HFFc6 (cell line): ENCODE measurements at places on chromosomes 1 and 21. TPM values are rescaled to one million over a fixed set of nuclear protein-coding genes. Genes with fewer than 3 reads are reported as not detected.

The KIAA1614 gene
- 2.9 to 3.9 TPM (median 3.2 TPM) in 3 replicates for total RNA-seq

GRCh38 chr1:66628926-66629325, 95.0 kb downstream of the SGIP1 start:
- no peak overlapping the region; the same call in 1 of the 2 replicates for H3K27ac ChIP-seq
- DNase-seq: no peak
- peaks cover 38% of the 10 kb centered on the region for H3K36me3 ChIP-seq

- DNase-seq: no peak
- no peak overlapping the region for H3K27ac ChIP-seq
- H3K27me3 ChIP-seq: no peaks in the 10 kb centered on the region; the same call in 1 of the 2 replicates
- no peaks in the 10 kb centered on the region for H3K36me3 ChIP-seq
- H3K4me1 ChIP-seq: no peaks in the 10 kb centered on the region
Measured at GRCh38 chr1:242208021-242208420, 209.1 kb upstream of the MAP1LC3C start.

- H3K4me3 ChIP-seq: no peak overlapping the region
- DNase-seq: peak; percentile 51
- H3K27me3 ChIP-seq: peaks cover 23% of the 10 kb centered on the region
- H3K36me3 ChIP-seq: no peaks in the 10 kb centered on the region
Measured at GRCh38 chr1:30707412-30708360, 15.7 kb downstream of the MATN1 start.

The ASH1L gene
- 25.0 to 28.7 TPM (median 28.3 TPM) in 3 replicates for total RNA-seq

The NEGR1 gene
- total RNA-seq: 58.9 and 65.4 TPM in 2 replicates

The FAM43B gene
- total RNA-seq: not detected in 2 replicates

- H3K27ac ChIP-seq: no peak overlapping the region
- H3K4me3 ChIP-seq: no peak overlapping the region
- H3K4me1 ChIP-seq: no peaks in the 10 kb centered on the region
- peaks cover 3% of the 10 kb centered on the region for H3K27me3 ChIP-seq
- H3K36me3 ChIP-seq: 0 out of 2 replicates have a peak, but pooled peaks cover 6% of the 10 kb centered on the region
Measured at GRCh38 chr1:3030663-3031381, 9.6 kb downstream of the ACTRT2 start.

DNA sequence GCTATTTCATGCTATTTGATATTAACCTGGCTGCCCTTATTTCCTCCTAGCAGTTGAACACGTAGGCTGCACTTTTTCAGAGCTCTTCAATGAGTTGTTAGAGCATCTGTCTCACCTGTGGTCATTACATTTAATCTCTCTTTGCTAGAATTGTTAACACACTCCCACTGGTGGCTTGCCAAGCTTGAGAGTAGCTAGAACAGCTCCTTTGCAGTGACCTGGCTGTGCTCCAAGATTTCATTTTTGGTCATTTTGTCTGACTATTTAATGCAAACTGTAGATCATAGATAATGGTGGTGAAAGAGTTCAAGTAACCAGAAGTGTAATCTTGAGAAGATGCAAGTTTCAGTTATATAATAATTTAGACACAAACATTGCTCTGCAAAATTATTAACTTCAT, 105.6 kb downstream of the LRRC7 start:
- no peaks in the 10 kb centered on the region for H3K36me3 ChIP-seq
- no peaks in the 10 kb centered on the region for H3K27me3 ChIP-seq
- DNase-seq: no peak
- no peak overlapping the region for H3K27ac ChIP-seq
- no peaks in the 10 kb centered on the region for H3K4me1 ChIP-seq
- H3K4me3 ChIP-seq: no peak overlapping the region

- H3K4me1 ChIP-seq: peaks cover 36% of the 10 kb centered on the region
- no peaks in the 10 kb centered on the region; the same call in 1 of the 2 replicates for H3K27me3 ChIP-seq
- peaks cover 4% of the 10 kb centered on the region; the same call in 1 of the 2 replicates for H3K36me3 ChIP-seq
- DNase-seq: no peak
- no peak overlapping the region for H3K27ac ChIP-seq
Measured at GRCh38 chr1:7257225-7257624, 472.0 kb downstream of the CAMTA1 start.

DNA sequence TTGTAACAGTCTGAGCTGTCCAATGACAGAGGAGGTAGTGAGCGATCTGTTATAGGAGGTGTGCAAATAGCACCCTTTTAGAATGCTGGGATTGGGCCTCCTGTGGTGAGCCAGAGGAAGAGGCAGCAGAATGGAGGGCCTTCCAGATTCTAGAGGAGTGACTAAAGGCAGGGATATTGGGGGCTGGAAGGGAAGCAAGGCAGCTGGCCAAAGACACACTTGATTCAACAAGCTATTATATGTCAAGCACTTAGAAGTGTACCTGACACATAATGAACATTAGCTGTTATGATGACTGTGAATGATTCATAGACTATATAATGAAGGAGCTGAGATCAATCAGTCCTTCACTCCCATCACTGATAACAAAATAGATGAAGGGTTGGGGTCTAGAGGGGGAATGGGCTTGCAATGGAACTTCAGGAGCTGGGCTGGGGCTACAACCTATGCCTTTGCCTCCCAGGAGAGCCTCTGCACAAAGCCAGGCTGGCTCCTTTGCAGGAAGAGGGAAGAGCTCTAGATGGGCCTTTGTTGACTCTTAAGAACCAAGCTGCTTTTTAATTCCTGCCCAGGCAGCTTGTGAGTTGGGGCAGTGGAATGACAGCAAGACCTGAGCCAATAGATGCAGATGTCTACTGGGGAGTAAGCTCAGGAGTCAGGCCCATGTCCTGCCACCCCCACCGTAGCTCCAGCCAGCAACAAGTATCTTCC, 2.3 kb upstream of the MKNK1 start:
- peaks cover 45% of the 10 kb centered on the region for H3K4me1 ChIP-seq
- peak overlapping the region; percentile 17; the same call in 1 of the 2 replicates for H3K4me3 ChIP-seq
- no peaks in the 10 kb centered on the region; the same call in 1 of the 2 replicates for H3K27me3 ChIP-seq
- peak overlapping the region; percentile 39 for H3K27ac ChIP-seq
- no peak for DNase-seq

The OVAAL gene
- total RNA-seq: not detected in 3 replicates

GRCh38 chr21:37587203-37587602, 220.6 kb downstream of the DYRK1A start:
- no peaks in the 10 kb centered on the region for H3K36me3 ChIP-seq
- no peak overlapping the region for H3K27ac ChIP-seq
- H3K4me3 ChIP-seq: no peak overlapping the region
- DNase-seq: no peak
- H3K27me3 ChIP-seq: peaks cover 8% of the 10 kb centered on the region; the same call in 1 of the 2 replicates
- H3K4me1 ChIP-seq: peaks cover 6% of the 10 kb centered on the region

The DSCAM gene
- 1.1 to 1.3 TPM (median 1.2 TPM) in 3 replicates for total RNA-seq

DNA sequence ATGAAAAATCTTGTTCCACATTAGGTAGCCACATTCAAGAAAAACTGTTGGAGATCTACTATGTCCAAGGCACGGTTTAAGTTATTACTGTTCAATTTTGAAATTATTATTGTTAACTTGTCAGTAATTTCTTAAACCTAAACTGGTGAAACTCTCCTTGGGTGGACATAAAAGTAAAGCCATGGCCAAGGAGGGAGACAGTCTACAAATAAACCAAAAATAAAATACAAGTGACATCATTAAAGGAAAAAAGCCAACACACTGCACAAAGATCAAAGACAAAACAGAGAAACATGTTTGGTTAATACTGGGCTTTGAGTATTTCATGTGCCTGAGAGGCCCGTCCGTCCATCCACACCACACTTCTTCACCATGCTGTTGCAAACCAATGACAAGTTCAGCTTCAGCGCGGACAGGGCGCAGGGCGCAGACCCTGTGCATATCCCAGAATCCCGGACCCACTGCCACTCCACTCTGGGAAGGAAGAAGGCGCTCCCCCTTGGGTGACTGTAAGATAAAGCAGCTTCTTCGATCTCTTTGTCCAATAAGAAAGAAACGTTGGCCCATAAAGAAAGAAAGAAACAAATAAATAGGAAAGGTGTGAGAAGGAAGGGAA, 918 bp upstream of the RASAL2 start:
- H3K27ac ChIP-seq: peak overlapping the region; percentile 83
- H3K4me1 ChIP-seq: peaks cover 49% of the 10 kb centered on the region
- H3K36me3 ChIP-seq: peaks cover 29% of the 10 kb centered on the region
- peak overlapping the region; percentile 91 for H3K4me3 ChIP-seq

The C1orf87 gene
- not detected in 3 replicates for total RNA-seq

GRCh38 chr1:45348020-45348419, 7.8 kb upstream of the MUTYH start:
- peak overlapping the region; percentile 75 for H3K27ac ChIP-seq
- DNase-seq: peak; percentile 33

DNA sequence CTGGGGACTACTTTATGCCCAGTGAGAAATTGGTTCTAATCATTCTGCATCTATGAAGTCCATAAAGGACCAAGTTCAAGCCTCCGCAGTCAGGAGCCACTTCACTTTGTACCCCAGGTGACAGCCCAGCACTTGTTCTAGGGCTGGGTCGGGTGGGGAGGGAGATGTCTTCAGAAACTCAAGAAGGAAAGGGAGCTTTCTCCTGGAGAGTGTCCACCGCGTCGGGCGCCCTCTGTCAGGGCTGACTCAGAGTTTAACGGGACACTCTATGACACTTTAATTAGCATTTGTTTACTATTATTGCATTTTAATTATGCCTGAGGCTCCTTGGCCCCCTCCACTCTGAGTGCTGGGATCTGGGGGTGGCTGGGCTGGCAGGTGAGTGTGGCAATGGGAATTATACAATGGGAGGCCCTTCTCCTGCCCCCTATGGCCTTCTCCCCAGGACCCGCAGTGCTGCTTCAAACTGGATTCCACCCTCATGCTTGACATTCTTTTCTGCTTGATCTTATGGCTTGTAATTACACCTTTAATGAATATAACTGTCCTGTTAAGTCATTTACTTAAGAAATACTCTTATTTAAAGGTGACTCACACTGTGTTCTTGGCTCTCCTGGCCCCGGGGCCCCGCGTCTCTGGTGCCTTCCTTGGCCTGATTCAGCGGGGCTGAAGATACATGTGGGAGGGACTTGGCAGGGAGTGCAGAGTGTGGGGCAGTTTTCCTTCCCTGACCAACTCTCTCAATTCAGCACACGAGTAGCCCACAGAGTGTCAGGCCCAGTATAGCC, 136.6 kb downstream of the PLXNA2 start:
- peaks cover 2% of the 10 kb centered on the region for H3K27me3 ChIP-seq
- DNase-seq: peak; percentile 90
- H3K27ac ChIP-seq: peak overlapping the region; percentile 83
- H3K36me3 ChIP-seq: peaks cover 18% of the 10 kb centered on the region
- H3K4me3 ChIP-seq: peak overlapping the region; percentile 70

The SH2D1B gene
- not detected in 3 replicates for total RNA-seq

GRCh38 chr1:44559330-44559729, 115.0 kb downstream of the TMEM53 start:
- H3K4me1 ChIP-seq: peaks cover 13% of the 10 kb centered on the region
- H3K4me3 ChIP-seq: no peak overlapping the region
- DNase-seq: no peak
- H3K27me3 ChIP-seq: peaks cover 63% of the 10 kb centered on the region
- no peaks in the 10 kb centered on the region for H3K36me3 ChIP-seq

DNA sequence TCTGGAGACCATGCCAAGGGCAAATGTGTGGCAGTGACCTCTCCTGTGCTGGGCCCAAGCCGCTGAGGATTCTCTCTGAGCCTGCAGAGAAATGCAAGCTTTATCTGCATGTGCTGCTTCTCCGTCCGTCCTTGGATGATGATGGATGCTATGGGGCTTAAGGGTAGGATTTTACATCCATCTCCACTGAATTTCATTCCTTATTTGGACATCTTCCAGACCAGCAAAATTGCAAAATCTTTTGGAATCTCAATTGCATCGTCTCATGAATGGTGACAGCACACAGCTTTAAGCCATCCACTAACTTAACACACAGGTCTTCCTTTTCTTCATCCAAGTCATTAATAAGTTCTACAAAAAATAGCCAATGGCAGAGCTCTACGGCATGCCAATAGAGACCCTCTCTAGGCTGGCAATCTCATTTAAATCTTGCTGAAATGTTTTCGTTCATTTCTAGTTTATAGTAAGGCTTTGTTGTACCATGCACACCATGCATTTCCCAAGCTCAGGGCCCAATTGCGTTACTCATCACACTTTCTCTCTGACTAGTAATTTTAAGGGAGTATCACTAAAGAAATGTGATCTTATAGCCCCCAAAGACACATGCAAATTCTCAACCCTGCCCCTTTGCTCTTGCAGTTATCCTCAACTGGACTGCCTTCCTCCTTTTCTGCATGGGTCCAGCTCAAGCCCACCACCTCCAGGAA, 11.1 kb downstream of the BATF3 start:
- H3K27me3 ChIP-seq: peaks cover 8% of the 10 kb centered on the region
- no peak overlapping the region for H3K27ac ChIP-seq
- H3K4me3 ChIP-seq: no peak overlapping the region
- DNase-seq: no peak

The OR10J5 gene
- not detected in 3 replicates for total RNA-seq

The FALEC gene
- total RNA-seq: 0.46 TPM in 1 of 3 replicates, not detected in the others

GRCh38 chr1:244395965-244396364, 55.7 kb downstream of the ADSS2 start:
- no peak overlapping the region for H3K27ac ChIP-seq
- H3K36me3 ChIP-seq: peaks cover 9% of the 10 kb centered on the region
- no peak overlapping the region for H3K4me3 ChIP-seq
- no peak for DNase-seq
- peaks cover 14% of the 10 kb centered on the region for H3K4me1 ChIP-seq

GRCh38 chr21:16865632-16866031, 647.2 kb upstream of the CXADR start:
- no peak overlapping the region for H3K27ac ChIP-seq
- H3K27me3 ChIP-seq: no peaks in the 10 kb centered on the region; the same call in 1 of the 2 replicates
- no peaks in the 10 kb centered on the region for H3K4me1 ChIP-seq
- H3K36me3 ChIP-seq: no peaks in the 10 kb centered on the region
- DNase-seq: no peak

The ESRRG gene
- not detected in 3 replicates for total RNA-seq

- H3K27me3 ChIP-seq: no peaks in the 10 kb centered on the region
- peak; percentile 32 for DNase-seq
- H3K4me1 ChIP-seq: peaks cover 26% of the 10 kb centered on the region
- peak overlapping the region; percentile 23; the same call in 1 of the 2 replicates for H3K27ac ChIP-seq
- no peak overlapping the region for H3K4me3 ChIP-seq
Measured at GRCh38 chr1:41578712-41579335, 94.3 kb upstream of the EDN2 start.

DNA sequence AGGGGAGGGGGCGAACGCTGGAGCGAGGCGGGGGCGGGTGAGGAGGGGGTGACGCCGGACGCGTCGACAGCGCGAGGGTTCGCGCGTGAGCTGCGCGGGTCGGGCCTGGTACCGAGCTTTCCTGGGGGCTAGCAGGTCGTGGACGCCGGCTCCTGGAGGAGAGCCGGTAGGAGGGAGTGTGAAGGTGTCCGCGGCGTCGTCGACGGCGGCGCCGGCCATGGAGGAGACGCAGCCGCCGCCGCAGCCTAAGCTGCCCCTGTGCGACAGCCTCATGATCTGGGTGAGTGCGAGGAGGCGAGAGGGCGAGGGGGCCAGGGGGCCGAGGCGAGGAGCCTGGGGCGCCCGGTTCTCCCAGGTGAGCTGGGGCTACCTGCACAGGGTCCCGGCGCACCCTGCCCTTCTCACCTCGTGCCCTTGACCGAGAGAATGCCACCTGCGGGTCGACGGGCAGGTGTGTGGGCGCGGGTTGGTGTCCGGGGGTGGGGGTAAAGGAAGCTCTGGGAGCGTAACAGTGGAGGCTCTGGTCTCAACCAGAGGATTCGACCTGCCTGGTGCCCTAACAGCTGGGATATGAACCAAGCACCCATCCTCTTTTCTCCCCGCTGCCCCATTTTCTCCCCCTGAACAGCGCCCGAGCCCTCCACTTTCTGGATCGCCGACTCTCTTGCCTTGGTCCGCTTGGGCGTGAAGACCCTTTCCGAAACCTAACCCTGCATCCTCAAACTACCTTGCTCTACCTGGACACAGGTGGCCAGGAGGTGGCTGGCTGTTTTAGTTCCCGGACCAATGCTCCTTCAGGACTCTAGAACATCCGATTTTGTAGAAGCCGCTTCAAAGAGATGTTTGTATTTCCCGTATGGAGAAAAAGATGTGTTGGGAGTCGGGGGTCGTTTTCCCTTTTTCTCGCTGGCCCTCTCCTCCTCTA, at the start of gene HOOK1:
Gene HOOK1 (plus strand): TSS at position 49 of the 925 bp plus-strand sequence. CDS start 169 bp downstream, at position 218.
- no peak for DNase-seq
- H3K36me3 ChIP-seq: no peaks in the 10 kb centered on the region
- H3K27me3 ChIP-seq: peaks cover 9% of the 10 kb centered on the region
- no peak within 1 kb of the TSS for H3K4me3 ChIP-seq
- H3K4me1 ChIP-seq: no peaks in the 10 kb centered on the region
- H3K27ac ChIP-seq: no peak within 1 kb of the TSS
